ENCODE measurements at places on chromosomes 4 and X. TPM values are rescaled to one million over a fixed set of nuclear protein-coding genes. Genes with fewer than 3 reads are reported as not detected.

GRCh38 chr4:39043058-39043860, 11.1 kb upstream of the TMEM156 start:
- no peak for DNase-seq

Gene CXorf49
- total RNA-seq, result not detected

DNA sequence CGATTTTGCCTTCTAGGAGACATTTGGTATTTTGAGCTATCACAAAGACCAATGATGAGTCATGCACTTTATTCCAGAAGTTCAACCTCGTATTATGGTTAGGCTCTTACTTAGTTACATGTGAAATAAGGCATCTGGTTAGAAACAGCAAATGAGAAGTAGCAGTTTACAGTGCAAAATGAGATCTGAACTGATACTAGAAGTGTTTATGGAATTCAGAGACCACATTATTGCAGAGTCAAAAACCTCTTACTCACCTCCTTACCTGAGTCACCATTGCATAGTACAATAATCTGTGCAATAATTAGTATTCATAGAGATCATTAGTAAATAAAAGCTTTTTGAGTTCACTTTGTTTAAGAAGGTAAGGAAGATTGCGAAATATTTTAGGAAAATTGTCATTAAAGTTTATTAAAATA, 38.7 kb downstream of the SEC24B start:
- DNase-seq, result no peak

GRCh38 chr4:145583191-145584055, 35.8 kb upstream of the MMAA start:
- DNase-seq, result no peak

DNA sequence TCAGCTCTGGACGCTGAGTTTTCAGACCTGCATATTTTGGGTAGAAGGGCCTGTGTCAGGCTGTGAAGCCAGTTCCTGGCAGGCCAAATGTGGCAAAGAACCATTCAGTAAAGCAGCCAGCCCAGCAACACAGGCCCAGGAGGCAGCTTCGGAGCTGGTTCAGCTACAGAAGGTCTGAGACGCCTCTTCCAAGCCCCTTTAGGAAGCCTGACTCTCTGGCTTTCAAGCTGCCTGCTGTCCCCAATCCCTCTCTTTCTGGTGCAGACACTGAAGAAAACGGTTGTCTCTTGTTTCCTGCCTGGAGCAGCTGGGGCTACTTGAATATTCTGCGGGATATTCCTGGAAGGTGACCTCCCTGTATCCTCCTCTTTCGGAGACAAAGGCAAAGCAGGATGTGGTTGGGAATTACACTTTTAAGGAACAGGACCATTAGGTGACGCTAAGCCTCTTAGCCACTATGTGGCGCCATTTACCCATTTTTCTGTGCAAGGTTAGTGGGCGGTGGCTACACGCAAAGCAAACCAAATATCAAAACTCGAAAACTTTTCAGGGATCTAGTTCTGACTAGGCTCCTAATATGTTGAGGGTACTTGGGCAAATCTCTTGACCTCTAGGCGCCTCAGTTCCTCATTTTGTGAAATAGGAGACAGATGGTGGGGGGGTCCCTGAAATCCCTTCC, 47.2 kb upstream of the LAS1L start:
- peak; percentile 17 for DNase-seq

All from T-helper 17 cell (primary cell).